ENCODE measurements at places on chromosomes 1 and 21. TPM values are rescaled to one million over a fixed set of nuclear protein-coding genes. Genes with fewer than 3 reads are reported as not detected.

GRCh38 chr1:84972377-84972987 is 24.4 kb downstream of the MCOLN2 start:
- no peak for DNase-seq

GRCh38 chr1:1150100-1150499 is 23.6 kb upstream of the TTLL10 start:
- no peak for DNase-seq

GRCh38 chr1:223724376-223724775 is 12.0 kb downstream of the CAPN2 start:
- no peak for DNase-seq

DNA sequence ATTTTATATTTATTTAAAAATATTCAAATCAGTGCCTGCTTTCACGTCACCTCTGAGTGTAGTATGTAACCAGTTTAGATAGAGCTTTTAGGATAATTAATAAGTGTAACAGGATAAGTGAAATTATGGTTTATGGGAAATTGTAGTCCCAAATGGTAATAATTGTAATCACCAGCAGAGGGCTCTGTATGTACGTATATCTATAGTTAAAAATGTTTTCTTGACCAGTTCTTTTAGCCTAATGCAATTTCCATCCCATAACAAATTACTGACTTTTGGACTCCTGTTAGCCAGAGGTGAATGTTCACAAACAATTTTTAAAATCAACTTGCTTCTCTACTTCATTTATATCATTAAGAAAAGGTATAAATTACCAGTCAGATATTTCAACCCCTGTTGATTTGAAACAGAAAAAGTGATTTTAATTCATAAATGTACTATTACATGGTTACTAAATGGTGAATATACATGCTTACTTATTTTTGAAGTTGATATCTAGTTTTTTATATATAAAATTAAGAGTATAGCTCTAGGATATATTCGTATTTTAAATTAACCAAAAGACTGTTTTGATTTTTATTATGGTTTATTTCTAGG is 25.3 kb downstream of the SLC30A7 start:
- no peak for DNase-seq

DNA sequence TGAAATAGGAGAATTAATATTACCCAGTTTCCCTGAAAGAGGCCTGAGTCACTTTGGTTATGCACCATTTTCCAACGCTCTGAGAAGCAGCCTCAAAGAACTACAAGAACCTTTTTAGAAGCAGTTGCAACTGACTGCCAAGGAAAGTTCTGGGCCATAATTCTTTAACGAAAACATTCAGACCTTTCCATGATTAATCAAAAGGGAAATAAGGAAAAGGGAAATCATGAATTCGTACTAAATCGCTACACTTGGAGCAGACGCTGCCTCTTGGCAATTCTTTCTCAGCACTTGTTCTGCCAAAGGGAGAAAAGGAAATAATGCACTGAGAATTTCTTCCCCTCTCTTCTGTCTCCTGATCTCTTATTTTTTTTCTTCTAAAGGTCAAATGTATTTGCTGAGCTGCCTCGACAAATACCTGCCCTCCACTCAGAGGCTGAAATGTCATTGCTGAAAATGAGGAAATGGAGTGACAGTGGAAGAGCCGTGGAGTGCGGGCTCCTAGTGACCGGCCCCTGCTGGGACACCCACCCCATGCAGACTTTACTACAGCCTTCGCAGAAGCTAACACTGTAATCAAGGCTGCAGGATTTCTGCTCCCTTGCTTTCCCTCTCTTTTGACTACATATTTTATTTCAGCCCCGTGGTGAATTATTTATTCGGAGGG is 67.9 kb upstream of the GALNT2 start:
- DNase-seq: no peak

- DNase-seq: no peak
These were observed 109.7 kb upstream of the ACTRT2 start for GRCh38 chr1:2911421-2912178.

DNA sequence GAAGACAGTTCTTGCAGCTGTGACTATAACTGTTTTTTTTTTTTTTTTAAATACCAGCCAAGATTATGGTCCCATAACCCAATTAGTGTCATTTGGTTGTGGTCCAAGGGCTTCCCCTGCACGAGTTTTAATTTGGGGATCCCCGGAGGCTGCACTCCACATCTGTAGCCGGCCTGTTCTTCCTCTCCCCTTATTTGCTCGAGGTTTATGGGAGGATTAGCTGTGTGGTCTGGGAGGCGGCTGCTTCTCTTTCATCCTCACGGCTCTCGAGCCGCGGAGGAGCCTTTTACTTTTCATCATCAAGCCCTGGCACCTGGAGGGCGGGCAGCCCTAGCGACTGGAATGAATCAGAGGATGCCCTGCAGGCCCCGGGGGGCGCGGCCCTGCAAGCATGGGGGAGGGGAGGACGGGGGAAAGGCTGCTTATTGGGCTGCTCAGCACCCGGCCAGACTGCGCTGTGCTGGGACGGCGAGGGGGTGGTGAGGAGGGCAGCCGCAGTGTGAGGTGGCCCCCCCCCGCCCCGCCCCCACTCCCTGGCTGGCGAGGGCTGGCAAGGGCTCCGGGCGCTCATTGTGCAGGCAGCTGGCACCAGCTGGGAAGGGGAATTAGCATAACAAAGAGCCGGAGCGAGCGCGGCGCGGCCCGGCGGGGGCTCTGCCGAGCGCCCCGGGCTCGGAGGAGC is 18.5 kb downstream of the SERTAD4 start:
- no peak for DNase-seq

DNA sequence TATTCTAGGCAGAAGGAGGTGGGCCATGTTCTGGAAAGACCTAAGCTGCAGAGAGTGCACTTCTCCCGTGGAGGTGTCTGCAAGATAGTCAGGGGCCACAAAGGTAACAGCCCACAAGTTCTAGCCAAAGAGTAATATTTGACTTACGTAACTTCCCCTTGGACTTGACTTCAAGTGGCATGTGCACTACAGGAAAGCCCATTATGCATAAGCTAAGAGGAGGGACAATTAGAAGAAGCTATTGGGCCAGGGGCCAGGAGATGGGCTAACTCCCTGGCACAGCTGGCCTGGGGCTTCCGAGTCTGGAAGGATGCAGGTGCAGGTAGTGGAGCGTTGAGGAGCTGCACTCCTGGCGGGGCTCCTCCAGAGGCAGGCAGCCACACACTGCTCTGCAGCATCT is 58.3 kb downstream of the ERG start:
- no peak for DNase-seq

- no peak for DNase-seq
These were observed 63.6 kb upstream of the ZBTB40 start for GRCh38 chr1:22387919-22388580.

DNA sequence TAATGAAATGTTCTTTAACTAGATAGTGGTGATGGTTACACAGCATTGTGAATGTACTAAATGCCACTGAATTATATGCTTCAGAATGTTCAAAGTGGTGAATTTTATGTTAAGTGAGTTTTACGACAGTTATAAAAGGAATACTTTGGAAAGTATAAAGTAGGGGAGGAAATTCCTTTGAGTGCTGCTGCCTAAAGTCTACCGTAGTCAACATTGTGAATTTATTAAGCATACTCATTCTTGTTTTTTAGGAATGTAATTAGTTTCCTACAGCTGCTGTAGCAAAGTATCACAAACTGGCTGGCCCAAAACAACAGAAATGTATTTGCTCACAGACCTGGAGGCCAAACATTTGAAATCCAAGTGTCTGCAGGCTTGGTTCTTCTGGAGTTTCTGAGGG is 73.0 kb downstream of the SWT1 start:
- DNase-seq: no peak

RGS18 gene
- 7.3 TPM for total RNA-seq

CD34 gene
- total RNA-seq: 45.5 TPM

GRIK1 gene
- 0.16 TPM for total RNA-seq

MMEL1 gene
- 3.2 TPM for total RNA-seq

SMPDL3B gene
- not detected for total RNA-seq

SPRR2E gene
- not detected for total RNA-seq

A3GALT2 gene
- total RNA-seq: not detected

All from mesenteric fat pad (tissue), 1 donor.